ENCODE measurements at places on chromosomes 13 and 19.

GRCh38 chr19:14114854-14115253 lies 2.7 kb downstream of the PRKACA start:
- DNase-seq = no peak

GRCh38 chr19:38911388-38912001 lies 491 bp downstream of the CCER2 start:
- DNase-seq = no peak

GRCh38 chr13:46170268-46170667 lies 11.7 kb downstream of the LCP1 start:
- no peak for DNase-seq

- DNase-seq = peak; percentile 28
Observed at GRCh38 chr19:15154002-15154612, 46.7 kb downstream of the NOTCH3 start.

DNA sequence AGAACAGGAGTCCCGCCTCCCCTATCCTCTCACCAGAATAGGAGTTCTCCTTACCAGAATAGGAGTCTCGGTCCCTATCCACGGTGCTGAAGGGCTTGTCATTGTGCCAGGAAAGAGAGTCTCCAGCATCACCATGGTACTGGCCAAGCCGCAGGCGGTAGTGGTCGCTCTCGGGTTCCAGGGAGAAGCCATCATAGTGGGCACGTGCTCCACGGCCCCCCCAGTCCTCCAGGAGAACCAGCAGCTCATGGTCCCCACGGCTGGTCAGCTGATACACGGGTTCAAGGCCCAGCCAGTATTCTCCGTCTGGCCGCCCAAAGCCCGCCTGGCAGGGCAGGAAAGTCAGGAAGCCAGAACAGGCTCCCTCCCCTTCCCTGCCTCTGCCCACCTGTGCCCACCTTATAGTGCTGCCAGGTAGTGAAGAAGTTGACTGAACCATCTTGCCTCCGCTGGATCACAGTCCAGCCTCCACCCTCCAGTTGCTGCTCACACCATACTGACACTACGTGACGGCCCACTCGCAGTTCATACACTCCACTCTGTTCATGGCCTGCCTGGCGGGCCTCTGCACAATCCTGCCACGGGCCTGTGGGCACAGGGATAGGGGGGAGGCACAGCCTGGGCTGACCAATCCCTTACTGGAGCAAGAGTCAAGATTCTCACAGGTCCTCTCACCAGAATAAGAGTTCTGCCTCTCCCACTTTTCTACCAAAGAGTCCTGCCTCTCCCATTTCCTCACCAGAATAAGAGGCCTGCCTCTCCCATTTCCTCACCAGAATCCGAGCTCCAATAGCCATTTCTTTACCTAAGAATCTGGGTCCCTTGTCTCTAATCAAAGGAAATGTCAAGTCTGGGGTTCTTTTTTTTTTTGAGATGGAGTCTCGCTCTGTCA lies 7.4 kb downstream of the SHFL start:
- no peak for DNase-seq

DNA sequence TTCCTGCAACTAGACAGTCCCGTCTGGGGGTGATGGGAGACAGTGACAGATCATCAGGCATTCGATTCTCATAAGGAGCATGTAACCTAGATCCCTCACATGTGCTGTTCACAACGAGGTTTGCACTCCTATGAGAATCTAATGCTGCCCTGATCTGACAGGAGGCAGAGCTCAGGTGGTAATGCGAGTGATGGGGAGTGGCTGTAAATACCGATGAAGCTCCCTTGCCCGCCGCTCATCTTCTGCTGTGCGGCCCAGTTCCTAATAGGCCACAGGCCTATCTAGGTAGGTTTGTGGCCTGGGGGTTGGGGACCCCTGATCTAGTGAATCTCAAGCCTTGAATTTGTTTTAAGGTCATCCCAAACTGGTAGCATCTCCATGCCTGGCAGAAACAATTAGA lies 27.3 kb upstream of the FAM124A start:
- DNase-seq = no peak

- peak; percentile 83 for DNase-seq
Observed at GRCh38 chr13:102440259-102440936, 38.5 kb upstream of the FGF14 start.

DNA sequence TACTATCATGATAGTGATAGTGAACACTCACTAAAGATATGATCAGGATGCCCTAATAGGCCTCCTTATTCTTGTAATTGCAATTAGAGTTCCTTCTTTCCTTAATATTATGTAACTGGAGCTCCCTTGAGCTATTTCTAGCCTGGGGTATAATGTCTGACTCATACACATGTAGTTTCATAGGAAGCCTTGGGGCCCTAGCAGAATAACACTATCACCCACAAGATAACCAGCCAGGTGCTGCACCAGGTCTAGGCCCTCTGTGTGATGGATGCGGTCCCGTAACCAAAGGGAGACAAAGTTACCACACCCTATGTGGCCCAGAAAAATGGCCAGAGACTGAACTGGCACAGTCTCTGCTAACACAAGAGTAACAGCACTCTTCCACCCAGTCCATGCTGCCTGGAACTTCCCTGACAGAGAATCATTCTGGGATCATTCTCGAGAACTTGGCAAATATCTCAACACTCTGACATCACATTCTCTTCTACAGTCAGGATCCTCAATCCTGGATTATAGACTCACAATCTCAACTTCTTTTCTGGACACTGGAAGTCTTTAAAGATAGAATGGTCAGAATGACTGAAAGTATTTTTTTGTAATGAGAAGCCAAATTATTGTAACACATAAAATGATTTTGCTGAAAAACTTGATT lies 32.6 kb upstream of the IGFL4 start:
- DNase-seq = no peak

GRCh38 chr19:45180936-45181335 lies 2.4 kb downstream of the BLOC1S3 start:
- DNase-seq = no peak

- DNase-seq = peak; percentile 51
Observed at GRCh38 chr13:23570921-23571315, 706 bp downstream of the TNFRSF19 start.

DNA sequence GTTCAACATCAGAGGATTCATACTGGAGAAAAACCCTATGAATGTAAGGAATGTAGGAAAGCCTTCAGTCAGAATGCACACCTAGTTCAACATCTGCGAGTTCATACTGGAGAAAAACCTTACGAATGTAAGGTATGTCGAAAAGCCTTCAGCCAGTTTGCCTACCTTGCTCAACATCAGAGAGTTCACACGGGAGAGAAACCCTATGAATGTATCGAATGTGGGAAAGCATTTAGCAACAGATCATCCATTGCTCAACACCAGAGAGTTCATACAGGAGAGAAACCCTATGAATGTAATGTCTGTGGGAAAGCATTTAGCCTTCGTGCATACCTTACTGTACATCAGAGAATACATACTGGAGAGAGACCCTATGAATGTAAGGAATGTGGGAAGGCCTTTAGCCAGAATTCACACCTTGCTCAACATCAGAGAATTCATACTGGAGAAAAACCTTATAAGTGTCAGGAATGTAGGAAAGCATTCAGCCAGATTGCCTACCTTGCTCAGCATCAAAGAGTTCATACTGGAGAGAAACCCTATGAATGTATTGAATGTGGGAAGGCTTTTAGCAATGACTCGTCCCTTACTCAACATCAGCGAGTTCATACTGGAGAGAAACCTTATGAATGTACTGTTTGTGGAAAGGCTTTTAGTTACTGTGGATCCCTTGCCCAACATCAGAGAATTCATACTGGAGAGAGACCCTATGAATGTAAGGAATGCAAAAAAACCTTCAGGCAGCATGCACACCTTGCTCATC lies 15.4 kb downstream of the ZNF570 start:
- no peak for DNase-seq

DNA sequence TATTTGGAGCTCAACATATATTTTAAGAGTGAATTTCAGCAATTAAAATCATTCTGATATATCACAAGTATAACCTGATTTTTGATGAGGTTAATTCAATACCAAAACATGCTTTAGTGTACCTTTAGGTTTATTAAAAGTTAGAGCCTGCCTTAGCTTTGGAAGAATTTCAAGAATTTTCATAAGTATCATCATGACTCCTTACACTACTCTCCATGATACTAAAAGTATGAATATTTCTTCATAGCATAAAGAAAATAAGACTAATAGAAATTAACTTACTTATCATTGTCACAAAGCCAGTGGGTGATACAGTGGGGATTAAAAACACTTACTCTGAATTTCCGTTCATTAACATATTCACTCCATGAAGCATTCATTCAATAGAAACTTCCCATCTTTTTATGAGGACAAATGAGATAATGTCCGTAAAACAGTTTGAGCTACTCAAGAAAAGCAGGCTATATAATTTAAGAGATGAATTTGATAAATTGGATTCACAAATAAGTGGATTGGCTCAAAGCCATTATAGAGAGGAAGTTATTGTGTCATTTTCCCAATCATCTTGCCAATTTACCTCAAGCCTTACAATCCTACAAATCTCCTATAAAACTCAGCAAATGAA lies 214.0 kb downstream of the PCDH9 start:
- DNase-seq = no peak

DNA sequence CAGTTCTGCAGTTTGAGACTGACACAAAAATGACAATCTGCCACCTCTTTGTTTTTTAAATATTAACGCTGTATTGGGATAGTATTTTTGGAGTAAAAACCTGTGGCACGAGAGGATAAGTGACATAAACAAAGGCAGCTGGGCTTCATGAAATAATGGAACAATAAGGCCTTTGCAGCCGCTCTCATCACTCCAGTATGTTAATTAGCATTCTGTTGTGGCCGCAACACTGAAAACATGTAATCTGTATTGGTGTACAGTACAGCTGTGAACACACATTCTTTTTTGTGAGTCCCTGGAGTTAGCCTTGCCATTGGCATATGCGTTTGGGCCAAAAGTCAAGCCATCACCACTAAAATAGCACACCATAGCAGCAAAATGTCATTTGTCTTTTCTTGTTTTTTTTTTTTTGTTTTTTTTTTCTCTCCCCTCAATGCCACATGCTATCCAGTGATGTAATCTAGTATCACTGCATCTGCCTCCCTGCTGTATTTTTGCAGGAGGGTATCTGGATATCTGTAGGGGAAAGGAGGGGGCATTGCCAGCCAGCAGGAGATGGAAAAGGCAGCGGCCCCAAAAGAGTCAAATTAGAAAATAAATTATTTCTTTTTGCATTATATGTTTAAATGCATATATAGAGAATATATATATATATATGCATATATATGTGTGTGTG lies 885 bp upstream of the ZNF536 start:
- DNase-seq = no peak

GRCh38 chr19:19451429-19452242 lies 46.2 kb downstream of the GATAD2A start:
- no peak for DNase-seq

DNA sequence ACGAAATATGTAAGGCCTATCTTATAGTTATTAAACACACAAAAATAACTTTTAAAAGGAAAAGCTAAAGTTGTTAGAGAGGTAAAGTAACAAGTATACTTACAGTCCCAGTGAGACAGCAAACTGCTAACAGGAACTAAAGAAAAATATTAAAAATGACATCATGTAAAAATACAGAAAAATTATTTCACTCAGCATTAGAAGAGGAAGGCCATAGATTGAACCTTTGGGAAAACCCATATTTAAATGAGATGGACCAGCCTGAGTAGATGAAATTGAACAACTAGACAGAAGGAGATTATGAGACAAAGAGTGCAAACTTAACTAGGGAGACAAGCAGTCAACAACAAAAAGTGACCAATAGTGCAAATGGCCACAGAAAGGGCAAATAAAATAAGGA lies 49.4 kb downstream of the LNX2 start:
- no peak for DNase-seq

GRCh38 chr13:99256709-99257108 lies 1.5 kb downstream of the GPR18 start:
- no peak for DNase-seq

DNA sequence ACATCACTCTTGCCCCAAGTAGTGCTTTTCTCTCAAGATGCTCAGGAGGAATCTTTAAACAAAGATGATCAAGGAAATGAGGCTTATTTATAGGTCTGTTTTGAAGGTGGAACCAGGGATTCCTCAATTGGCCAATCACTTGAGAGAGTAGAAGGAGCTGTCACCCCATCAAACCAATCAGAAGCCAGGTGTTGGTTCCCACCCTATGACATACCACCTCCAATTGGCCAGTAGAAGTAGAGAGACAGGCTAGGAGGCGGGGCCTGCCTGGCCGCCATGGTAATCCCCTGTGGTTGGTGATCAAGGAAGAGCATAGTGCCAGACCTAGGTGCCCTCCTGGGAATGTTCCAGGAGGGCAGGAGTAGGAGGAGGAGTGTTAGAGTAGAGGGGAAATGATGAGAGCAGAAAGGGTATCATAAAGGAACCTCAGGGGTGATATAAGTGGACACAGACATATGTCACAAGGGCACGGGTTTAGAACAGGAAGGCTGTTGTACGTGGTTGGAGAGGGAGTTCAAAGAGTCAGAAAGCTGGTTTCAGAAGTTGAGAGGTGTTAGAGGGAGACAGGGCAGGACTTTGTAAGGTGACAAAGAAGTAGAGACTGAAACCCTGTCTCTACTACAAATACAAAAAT lies 10.5 kb downstream of the PMIS2 start:
- no peak for DNase-seq

- no peak for DNase-seq
Observed at GRCh38 chr19:42093926-42094325, 18.0 kb downstream of the ZNF574 start.

DNA sequence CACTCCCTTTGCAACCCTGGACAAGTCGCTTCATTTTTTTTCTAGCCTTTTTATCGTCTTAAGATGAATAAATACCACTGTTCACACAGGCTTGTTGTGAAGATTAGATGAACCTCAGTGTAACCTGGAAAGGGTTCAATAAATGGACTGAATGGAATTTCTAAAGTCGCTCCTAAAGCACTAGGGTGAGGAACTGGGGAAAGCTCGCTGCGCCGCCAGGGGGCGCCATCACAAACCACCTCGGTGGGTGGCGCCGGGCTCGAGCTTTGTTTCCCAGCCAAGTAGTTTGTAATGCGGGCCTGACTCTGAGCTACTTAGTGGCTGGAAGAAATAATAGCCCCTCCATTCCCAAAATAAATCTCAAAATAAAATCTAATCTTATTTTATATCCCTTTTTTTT lies 2.2 kb upstream of the CEACAM6 start:
- no peak for DNase-seq
